ENCODE measurements at places on chromosomes 5 and 9. TPM values are rescaled to one million over a fixed set of nuclear protein-coding genes. Genes with fewer than 3 reads are reported as not detected.

PDLIM7 gene
- total RNA-seq = 60.6 TPM

ZNF483 gene
- 7.0 TPM for total RNA-seq

TSSK1B gene
- total RNA-seq = not detected

OR1Q1 gene
- 0.33 TPM for total RNA-seq

SLC22A4 gene
- total RNA-seq = not detected

ZNF366 gene
- 0.40 TPM for total RNA-seq

DNA sequence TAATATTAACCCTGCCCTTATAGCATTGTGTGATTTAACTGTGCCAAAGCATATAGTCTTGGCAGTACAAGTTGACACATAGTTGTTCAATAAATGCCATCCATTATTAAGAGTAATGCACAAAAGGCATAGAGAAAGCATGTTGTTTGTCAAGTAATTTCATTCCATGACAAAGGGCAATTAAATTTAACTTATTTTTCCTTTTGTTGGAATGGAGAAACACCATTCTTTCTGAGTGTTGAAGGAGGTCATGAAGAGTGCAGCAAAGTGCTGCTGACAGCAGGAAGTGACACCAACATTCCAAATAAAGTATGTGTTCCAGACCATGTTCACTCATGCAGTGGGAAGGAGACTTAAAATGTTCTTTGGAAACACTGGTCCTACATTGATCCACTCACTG, 29.1 kb downstream of the ANKDD1B start:
- DNase-seq = no peak

GRCh38 chr5:163770625-163771024, 265.2 kb downstream of the MAT2B start:
- DNase-seq = no peak

DNA sequence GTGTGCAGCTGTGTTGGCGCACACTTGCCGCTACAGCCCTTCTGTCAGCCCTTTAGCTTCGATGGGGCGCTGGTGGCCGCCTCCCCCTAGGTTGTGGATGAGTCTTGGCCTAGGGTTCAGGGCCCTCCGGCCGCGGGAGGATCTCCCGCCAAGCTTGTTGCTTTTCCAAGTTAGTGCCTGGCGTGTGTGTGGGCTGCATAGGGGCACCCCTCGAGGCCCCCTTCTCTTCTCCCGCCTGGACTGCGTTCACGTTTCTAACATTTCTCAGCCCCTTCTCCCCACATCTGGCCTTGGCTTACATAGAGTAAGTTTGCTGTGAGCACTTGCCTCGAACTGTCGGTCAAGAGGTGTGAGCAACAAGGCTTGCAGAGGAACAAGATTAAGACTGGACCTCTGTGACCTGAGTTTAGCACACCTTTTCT, 413 bp upstream of the OXCT1 start:
- DNase-seq = no peak

- no peak for DNase-seq
Observed at GRCh38 chr9:93181672-93182435, 2.1 kb upstream of the WNK2 start.

DNA sequence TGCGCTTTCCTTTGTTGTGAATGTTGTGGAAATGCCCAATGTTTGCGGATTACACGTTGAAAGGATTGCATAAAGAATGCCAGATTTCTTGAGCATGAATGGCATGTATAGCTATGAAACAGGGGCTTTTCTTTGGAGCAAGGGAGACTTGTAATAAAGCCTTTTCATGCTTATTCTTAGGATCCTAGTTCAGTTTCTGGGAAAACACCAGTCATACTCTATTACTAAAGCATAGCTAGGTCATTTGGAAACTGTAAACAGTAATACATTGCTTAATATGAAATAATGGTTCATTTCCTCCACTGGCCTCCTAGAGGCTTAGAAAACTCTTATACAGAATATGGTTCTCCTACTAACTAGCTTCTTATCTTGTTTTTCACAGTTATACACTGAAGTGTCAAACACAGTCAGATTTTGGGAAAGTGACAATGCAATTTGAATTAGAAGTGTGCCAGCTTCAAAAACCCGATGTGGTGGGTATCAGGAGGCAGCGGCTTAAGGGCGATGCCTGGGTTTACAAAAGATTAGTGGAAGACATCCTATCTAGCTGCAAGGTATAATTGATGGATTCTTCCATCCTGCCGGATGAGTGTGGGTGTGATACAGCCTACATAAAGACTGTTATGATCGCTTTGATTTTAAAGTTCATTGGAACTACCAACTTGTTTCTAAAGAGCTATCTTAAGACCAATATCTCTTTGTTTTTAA, 104.2 kb downstream of the MELK start:
- DNase-seq = no peak

DNA sequence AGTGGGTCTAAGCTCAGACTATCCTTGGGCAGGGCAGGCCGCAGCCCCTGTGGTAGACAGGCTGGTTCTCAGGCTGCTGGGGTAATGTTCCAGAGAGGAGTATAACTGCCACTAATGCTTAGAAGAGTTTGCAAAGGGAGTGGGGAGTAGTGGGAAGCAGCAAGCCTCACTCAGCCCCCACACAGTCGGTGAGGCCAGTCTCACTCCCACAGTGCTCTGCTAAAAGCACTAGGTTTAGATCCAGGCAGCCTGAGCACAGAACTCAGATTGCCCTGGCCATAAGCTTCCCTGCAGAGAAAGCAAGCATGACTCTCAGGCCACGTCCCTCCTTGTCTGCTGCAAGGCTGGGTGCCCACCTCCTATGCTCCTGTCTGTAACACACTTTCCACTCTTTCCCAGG, 69.4 kb upstream of the HCN1 start:
- DNase-seq = no peak

- DNase-seq = no peak
Observed at GRCh38 chr9:27749838-27750237, 176.6 kb upstream of the C9orf72 start.

GRCh38 chr9:89779405-89780203, 174.8 kb downstream of the GADD45G start:
- DNase-seq = no peak

DNA sequence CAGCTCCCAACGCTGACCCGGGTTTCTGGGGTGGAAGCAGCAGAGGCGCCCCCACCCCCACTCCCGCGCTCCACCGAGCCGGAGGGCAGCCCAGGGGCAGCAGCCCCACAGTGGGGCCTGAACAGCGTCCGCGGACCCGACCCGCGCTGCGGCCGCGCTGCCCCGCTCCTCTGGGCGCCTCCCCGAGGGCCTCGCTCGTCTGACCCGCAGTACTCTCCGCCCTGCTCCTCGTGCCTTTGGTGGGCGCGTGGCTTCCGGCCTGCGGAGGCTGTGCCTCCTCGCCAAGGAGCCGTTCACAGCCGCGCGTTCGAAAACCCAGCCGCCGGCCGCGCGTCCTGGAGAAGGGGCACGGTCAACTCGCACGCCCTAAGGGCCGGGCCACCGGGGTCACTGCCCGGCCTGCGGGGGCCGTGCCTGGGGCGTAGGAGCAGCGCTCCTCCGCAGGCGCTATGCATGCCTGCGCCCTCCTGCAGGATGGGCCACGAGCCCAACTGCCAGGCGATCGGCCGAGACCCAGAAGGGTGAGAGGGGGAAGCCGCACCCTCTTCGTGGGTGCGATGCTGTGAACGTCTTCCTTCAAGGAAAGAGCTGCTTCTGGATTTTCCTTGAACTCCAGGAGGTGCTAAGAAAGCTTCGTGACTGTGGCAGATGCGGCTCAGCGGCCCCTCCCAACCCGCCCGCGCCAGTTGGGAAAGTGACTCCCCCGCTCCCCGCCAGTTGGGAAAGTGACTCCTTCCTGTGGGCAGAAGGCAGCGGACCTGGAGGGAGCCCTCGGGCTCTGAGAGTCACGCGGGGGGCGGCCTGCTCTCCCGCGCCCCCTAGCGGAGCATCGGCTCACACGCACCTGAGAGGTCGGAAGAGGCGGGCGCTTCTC, 82.7 kb downstream of the HSD17B3 start:
- DNase-seq = peak; percentile 68

GRCh38 chr5:97553604-97554452, 370.8 kb upstream of the RIOK2 start:
- no peak for DNase-seq

DNA sequence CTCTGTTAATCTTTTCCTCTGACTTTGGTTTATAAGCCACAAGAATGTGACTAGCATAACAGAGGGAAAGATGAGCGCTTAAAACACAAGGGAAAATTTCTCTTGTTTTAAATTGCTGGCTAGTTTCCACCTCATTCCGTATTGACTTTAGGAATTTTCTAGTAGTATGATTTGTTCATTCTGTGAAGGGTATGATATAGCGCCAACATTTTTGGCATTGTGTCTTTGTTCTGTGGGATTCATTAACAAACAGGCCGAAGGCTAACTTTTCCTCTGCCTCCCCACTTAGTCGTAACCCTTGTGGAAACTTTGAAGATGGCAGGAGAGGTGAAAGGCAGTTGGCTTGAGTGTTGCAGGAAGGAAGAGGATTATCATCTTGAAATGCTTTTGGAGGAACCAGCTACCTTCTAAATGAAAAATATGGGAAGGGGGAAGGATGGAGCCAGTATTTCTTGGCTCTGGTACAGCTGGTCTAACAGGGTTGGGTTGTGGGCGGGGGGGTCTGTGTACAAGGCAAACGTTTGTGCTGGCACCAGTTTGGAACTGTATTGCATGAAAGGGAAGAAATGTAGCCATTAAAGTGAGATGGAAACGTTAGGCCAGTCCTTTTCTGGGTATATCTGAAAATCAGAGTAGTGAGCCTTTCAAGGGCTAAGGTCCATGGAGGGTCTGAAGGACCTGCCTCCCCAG, 21.5 kb upstream of the DMRT2 start:
- no peak for DNase-seq

Measured in activated naive CD8-positive, alpha-beta T cell treated with anti-CD3 and anti-CD28 coated beads, Interleukin-2, amount 10 ng/mL, durations not matched to agents 7 days and 5 days (primary cell).